ENCODE measurements at places on chromosomes 11 and 22. TPM values are rescaled to one million over a fixed set of nuclear protein-coding genes. Genes with fewer than 3 reads are reported as not detected.
A peak's percentile ranks its signal among the peaks of the same experiment; 100 is the strongest.

DNA sequence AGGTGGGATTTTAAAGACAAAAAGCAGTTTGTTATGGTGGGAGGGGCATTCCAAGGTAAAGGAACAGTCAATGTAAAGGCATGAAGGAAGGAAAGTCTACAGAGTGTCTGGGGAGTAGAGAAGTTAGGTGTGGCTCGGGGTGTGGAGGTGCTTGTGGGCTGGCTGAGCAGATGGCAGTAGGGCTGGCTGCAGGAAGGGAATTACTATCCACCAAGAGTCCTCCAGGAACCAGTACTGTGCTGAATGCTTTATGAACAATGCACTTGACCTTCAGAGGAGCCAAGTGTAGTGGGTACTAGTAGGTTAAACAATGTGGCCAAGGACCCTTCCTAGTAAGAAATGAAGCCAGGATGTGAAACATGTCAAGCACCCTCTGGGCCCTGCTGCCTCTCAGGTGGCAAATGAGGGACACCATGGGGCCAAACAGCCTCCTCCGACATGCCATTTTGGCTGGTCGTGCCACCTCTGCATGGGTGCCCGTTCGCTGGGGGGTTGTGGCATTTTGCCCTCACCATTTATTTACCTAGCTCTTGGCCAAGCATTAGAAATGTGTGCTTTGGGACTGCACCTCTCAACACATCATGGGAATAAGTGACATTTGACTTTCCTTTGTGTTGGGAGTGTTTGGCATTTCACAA is 123.6 kb upstream of the TENM4 start:
- no peak overlapping the region for H3K27ac ChIP-seq
- H3K36me3 ChIP-seq: no peaks in the 10 kb centered on the region
- peak; percentile 87 for DNase-seq
- H3K27me3 ChIP-seq: no peaks in the 10 kb centered on the region

DNA sequence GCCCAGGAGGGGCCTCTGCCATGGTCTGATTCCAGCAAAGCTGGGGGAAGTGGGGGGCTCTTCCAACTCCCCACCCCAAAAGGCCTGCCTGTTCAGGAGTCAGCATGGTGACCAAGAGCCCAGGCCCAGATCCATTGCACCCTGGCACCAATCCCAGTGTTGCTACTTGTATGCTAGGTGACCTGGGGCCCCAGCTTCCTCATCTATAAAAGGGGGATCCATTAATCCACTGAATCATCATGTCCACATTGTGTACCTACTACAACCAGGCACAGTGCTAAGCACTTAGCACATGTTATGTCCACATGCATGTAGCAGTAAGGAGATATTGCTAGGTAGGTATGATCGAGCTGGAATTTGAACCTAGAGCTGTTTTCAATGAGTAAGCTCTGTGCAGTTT is 2.0 kb downstream of the SYT12 start:
- no peak for DNase-seq
- H3K27ac ChIP-seq: no peak overlapping the region
- H3K27me3 ChIP-seq: peaks cover 3% of the 10 kb centered on the region
- peaks cover 12% of the 10 kb centered on the region for H3K4me1 ChIP-seq

GRCh38 chr22:29109822-29110221 is 37.0 kb downstream of the KREMEN1 start:
- no peak overlapping the region for H3K27ac ChIP-seq
- H3K27me3 ChIP-seq: no peaks in the 10 kb centered on the region
- no peak overlapping the region for H3K4me3 ChIP-seq
- no peaks in the 10 kb centered on the region for H3K4me1 ChIP-seq
- no peaks in the 10 kb centered on the region for H3K36me3 ChIP-seq

DNA sequence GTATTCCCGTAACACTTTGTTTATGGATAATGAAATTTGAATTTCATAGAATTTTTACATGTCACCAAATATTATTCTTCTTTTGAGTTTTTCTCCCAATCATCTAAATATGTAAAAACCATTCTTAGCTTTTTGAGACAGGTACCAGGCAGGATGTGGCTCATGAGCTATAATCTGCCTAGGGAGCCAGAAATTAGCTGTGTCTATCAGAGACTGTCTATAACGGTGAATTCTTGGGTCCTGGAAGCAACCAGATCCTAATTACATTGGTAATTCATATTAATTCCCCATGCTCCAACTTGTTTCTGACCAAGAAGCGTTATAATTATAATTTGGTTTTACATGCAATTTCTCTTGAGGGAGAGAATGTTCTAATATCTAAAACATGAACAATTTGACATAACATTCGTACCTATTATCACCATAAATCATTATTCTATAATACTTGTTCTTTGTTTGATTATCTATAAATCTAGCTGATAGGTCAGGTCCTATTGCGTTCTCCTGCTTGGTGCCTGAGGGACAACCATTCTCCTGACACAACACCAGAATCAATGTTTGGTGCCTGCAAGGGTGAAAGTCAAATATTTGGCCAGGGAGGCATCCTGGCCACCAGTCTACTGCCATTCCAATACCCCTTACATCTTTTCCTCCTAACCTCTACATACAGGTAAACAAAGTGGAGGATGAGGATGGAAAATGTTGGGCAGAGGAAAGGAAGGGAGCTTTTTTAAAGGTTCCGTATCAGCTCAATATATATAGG is 69.9 kb downstream of the RSF1 start:
- H3K27me3 ChIP-seq: no peaks in the 10 kb centered on the region
- H3K4me1 ChIP-seq: no peaks in the 10 kb centered on the region
- no peak overlapping the region for H3K27ac ChIP-seq
- no peak overlapping the region for H3K4me3 ChIP-seq
- no peaks in the 10 kb centered on the region for H3K36me3 ChIP-seq
- no peak for DNase-seq

DNA sequence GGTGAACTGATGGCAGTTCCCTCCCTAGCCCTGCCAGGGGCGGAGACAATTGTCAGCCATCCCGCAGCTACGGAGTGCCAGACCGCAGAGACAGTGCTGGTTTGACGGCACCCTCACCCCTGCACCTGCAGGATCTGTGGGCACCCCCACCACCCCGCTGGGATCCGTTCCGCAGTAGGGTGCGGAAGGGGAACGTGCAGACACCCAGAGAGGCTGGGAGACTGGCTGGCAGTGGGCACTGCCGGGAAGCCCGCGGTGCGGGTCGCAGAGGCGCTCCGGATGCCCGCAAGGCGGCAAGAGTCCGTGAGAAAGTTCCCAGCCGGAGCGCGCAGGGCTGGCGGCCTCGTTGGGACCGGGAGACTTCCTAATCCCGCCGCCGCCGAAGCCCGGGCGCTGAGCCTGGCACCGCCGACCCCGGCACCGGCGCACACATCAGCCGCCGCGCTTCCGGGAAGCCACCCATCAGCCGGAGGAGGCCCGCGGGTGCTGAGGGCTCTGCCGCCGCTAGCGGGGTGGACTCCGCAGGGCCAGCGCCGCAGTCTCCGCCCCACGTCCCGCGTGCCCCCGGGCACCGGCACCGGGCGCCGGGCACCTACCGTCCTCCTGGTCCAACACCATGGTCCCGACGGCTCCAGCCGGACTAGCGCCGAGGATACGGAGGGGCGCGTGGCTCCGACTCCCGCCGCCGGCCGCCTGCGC is 4.3 kb upstream of the LMO1 start:
- H3K27me3 ChIP-seq: no peaks in the 10 kb centered on the region
- H3K36me3 ChIP-seq: no peaks in the 10 kb centered on the region
- H3K4me3 ChIP-seq: peak overlapping the region; percentile 53
- H3K27ac ChIP-seq: no peak overlapping the region

DNA sequence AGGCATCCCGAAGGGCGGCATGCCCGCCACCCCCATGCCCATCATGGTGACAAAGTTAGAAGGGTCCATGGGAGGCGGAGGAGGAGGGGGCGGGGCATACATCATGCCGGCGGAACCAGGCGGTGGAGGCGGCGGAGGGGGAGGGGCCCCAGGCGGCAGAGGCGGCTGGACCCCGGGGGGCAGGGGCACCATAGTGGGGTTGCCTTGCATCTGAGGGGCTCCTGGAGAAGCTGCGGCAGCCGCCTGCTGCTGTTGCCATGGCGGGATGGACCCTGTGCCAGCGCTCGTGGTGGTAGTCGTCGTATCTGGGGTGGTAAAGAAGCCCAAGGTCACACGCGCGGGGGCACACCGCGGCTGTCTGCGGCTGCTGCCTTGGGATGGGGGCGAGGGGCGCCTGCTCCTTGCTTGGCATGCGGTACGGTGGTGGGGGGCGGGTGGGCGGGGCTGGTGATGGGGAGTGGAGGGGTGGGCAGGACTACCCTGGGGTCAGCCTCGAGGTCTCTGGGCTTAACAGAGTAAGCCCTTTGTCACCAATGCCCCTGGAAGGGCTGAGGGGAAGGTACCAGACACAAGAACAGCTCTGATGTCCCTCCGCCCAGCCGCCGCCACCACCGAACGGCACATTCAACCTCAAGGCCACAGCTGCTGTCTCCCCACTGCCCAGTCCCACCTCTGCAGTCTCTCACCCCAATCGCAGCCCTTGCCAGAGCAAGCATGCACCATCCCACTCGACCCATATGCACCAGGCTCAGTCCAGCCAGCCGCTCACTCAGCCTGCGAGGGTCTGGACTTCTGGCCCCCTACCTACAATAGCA is 6.3 kb upstream of the PYGM start:
- no peak overlapping the region for H3K4me3 ChIP-seq
- peaks cover 90% of the 10 kb centered on the region for H3K36me3 ChIP-seq
- no peak for DNase-seq
- no peaks in the 10 kb centered on the region for H3K27me3 ChIP-seq

DNA sequence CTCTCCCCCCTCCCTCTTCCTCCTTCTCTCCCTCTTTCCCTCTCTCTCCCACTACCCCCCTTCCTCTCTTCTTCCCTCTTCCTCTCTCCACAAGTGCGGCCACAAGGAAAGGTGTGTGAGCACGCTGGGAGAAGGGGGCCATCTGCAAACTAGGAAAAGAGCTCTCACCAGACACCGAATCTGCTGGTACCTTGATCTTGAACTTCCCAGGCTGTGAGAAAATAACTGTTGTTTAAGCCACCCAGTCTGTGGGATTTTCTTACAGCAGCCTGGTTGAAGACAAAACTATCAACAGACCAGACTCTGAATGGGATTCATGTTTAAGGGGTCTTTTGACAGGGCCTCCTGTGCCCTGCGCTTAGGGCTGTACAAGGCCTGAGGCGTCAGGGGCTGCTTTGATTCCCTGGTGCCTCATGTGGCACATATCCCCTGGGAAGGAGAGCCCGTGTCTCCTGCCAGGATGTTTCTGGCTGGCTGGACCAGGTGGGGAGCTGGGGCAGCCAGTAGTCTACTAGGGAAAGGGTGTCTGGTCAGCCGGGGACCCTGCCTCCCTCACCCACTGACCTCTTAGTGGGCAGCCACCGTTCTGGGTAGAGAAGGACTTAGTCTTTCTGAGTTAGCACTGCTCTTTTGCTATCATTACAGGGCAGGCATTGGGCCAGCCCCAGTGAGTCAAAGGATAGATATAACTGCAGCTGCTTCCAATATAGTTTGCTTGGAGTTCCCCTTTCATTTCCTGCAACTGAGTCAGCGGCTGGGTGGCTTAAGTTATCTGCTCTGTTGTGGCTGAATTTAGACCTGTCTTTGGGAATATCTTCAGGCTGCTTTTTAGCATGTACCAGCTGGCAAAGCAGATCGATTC is 6.2 kb downstream of the PANX1 start:
- H3K27me3 ChIP-seq: no peaks in the 10 kb centered on the region
- H3K4me1 ChIP-seq: peaks cover 42% of the 10 kb centered on the region
- no peak overlapping the region for H3K4me3 ChIP-seq
- no peaks in the 10 kb centered on the region for H3K36me3 ChIP-seq

DNA sequence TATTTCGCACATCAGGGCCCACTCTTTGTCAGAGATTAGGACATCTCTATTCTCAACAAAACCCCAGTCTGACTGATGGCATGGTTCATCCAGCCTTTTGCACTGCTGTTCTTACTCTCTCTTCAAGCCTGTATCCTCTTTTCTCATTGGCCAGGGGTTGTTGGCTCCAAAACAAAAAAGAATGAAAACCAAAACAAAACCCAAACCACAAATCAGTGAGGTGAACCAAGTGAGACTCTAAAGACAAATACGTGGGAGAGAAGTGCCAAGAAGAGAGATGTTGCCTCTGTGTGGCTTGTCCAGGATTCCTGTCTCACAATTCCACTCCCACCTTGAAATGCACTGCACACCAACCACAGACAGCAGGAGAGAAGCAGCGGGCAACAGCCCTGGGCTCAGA is 278.9 kb upstream of the NARS2 start:
- H3K4me1 ChIP-seq: no peaks in the 10 kb centered on the region
- H3K27me3 ChIP-seq: no peaks in the 10 kb centered on the region
- no peak overlapping the region for H3K4me3 ChIP-seq
- no peak for DNase-seq
- no peak overlapping the region for H3K27ac ChIP-seq
- no peaks in the 10 kb centered on the region for H3K36me3 ChIP-seq

- H3K36me3 ChIP-seq: no peaks in the 10 kb centered on the region
- peaks cover 37% of the 10 kb centered on the region for H3K4me1 ChIP-seq
- peak; percentile 98 for DNase-seq
- peak within 1 kb of the TSS; percentile 98 for H3K27ac ChIP-seq
Observed at GRCh38 chr11:111601979-111602864, at the start of gene SIK2. Gene SIK2, plus strand, starts transcription at chr11:111602449. Its CDS starts 115 bp downstream, at chr11:111602564.

Gene RIN1
- total RNA-seq: 19.0 TPM

Gene TUB
- 5.1 TPM for total RNA-seq

Gene GLYAT
- not detected for total RNA-seq

Gene OR56A1
- not detected for total RNA-seq

Data from upper lobe of left lung (tissue), 6 donors.